Activated CD8-positive, alpha-beta T cell treated with anti-CD3 and anti-CD28 coated beads, Interleukin-2, amount 10 ng/mL, durations not matched to agents 7 days and 5 days (primary cell): ENCODE measurements at places on chromosomes 1 and 21. TPM values are rescaled to one million over a fixed set of nuclear protein-coding genes. Genes with fewer than 3 reads are reported as not detected.

NBPF20 gene
- total RNA-seq: 0.08 TPM

CHAF1B gene
- 27.4 TPM for total RNA-seq

KLHDC7A gene
- total RNA-seq: not detected

NGF gene
- not detected for total RNA-seq

- no peaks in the 10 kb centered on the region for H3K27me3 ChIP-seq
- H3K27ac ChIP-seq: no peak overlapping the region
- H3K4me1 ChIP-seq: peaks cover 6% of the 10 kb centered on the region
- H3K4me3 ChIP-seq: no peak overlapping the region
- DNase-seq: no peak
- no peaks in the 10 kb centered on the region for H3K36me3 ChIP-seq
Observed at GRCh38 chr1:60129911-60130310, 56.3 kb upstream of the C1orf87 start.

- H3K4me3 ChIP-seq: no peak overlapping the region
- no peaks in the 10 kb centered on the region for H3K36me3 ChIP-seq
- no peak overlapping the region for H3K27ac ChIP-seq
- peaks cover 4% of the 10 kb centered on the region for H3K27me3 ChIP-seq
- H3K4me1 ChIP-seq: peaks cover 6% of the 10 kb centered on the region
- DNase-seq: no peak
Observed at GRCh38 chr1:42165511-42166210, 1.1 kb upstream of the GUCA2A start.

DNA sequence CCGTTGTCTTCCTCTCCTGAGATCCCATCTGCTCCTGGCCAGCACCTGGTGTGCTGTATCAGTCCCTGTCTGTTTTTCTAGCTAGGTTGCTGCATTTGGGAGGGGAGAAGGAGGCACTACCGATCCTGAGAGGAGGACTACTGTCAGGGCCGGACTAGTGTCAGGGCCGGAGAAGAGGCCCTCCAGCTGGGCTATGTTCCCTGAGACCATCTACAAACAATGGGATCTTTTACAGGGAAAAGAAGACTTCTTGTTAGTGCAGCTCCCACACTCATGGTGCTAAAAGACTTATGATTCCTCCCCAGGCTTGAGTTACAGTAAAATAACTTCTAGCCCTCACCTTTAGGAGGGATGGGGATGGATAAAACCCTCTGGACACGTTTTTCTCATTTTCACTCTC, 141.0 kb upstream of the TNR start:
- H3K36me3 ChIP-seq: no peaks in the 10 kb centered on the region
- no peaks in the 10 kb centered on the region for H3K4me1 ChIP-seq
- no peak for DNase-seq
- H3K27me3 ChIP-seq: no peaks in the 10 kb centered on the region

- H3K27me3 ChIP-seq: no peaks in the 10 kb centered on the region
- DNase-seq: no peak
- no peaks in the 10 kb centered on the region for H3K4me1 ChIP-seq
Observed at GRCh38 chr21:44400791-44401385, 47.5 kb downstream of the TRPM2 start.

GRCh38 chr1:55690366-55690765, 475.2 kb upstream of the USP24 start:
- H3K27me3 ChIP-seq: no peaks in the 10 kb centered on the region
- DNase-seq: no peak
- H3K27ac ChIP-seq: no peak overlapping the region

DNA sequence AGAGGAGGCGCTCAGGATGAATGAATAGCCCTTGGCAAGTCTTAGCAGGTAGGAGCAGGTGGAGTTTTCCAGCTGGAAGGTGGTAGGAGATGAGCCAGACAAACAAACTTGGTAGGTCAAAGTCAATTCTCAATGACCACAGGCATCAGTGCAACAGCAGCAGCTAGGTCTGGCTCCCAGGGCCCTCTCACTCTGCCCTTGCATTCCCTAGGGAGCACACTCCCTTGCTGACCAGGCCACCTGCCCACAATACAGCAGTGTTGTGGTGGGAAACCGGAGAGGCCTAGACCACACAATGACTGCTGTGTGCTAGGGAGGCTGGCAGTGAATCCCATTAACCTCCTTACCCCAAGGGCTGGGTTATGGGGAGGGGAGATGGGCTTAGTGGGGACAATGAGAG, 13.0 kb upstream of the PAQR6 start:
- no peak overlapping the region for H3K4me3 ChIP-seq
- peaks cover 16% of the 10 kb centered on the region for H3K4me1 ChIP-seq
- H3K27me3 ChIP-seq: no peaks in the 10 kb centered on the region
- peaks cover 71% of the 10 kb centered on the region for H3K36me3 ChIP-seq

GRCh38 chr1:209738270-209738669, 17.6 kb upstream of the TRAF3IP3 start:
- no peak for DNase-seq
- no peak overlapping the region for H3K4me3 ChIP-seq
- no peaks in the 10 kb centered on the region for H3K27me3 ChIP-seq
- no peak overlapping the region for H3K27ac ChIP-seq
- H3K36me3 ChIP-seq: no peaks in the 10 kb centered on the region
